ENCODE measurements at places on chromosomes 4 and X.
A peak's percentile ranks its signal among the peaks of the same experiment; 100 is the strongest.

- DNase-seq = no peak
These were observed 307.7 kb downstream of the GPM6A start for GRCh38 chr4:175504318-175504717.

DNA sequence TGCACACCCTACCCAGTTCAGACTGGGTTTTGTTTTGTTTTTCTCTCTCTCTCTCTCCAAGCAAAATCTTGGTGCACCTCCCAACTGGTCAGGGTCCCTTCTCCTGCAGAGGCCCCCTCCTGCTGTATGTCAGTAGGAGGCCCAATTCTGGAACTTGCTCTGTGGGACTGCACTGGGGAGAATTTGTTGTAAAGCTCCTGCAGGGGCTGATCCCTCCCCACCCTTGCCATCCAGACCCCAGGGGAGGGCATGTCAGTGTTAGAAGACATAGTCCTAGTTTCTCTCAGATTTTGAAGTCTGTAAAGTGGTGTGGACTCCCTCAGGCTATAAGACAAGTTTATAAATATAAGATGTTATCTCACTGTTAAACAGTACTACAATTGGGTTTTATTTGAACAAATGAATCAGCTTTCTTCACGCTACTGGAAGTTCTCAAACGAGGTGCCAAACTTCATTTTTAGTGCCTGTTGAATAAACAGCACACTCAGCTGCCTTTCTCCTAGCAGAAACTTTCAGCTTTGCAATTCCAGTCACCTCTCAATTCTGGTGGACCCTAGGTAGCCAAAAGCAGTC is 88.6 kb upstream of the FRMPD3 start:
- DNase-seq = no peak

- no peak for DNase-seq
These were observed 98.6 kb downstream of the HUWE1 start for GRCh38 chrX:53587795-53588420.

DNA sequence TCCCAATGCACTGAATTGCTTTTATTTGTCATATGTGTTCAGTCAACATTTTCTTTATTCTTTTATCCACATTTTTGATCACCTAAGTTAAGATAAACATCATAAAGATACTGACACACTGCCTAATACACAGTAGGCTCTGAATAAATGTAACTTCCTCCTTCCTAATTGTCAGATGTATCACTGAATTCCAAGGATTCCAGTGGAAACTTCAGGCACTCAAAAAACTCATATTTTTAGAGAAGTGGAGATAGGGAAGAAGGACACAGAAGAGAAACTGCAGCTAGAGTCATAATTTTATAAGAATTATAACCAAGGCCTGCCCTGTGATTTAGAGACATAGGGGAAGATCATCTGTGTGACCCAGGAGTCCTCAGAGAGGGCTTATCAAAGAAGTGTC is 753.3 kb downstream of the ADGRL3 start:
- DNase-seq = no peak

GRCh38 chr4:8155048-8155447 is 3.6 kb downstream of the ABLIM2 start:
- no peak for DNase-seq

DNA sequence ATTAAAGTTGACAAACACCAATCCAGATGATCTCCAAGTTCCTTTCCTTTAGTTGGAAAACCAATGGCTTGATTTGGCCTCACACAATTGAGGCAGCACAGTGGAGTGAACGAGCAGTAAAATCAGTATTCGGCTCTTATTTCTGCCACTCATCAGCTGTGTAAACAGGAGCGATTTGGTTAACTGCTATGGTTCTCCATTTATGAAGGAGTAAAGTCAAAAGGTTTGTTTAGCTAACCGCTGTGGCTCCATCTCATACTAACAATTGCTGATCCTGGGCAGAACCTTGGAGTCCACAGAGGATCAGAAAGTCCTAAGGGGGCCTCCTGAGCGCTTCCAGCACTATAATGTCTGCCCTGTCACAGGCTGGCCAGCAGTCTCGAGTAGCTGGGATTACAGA is 54.5 kb upstream of the EXOC1L start:
- no peak for DNase-seq

GRCh38 chr4:164550989-164551712 is 202.8 kb upstream of the SMIM31 start:
- no peak for DNase-seq

DNA sequence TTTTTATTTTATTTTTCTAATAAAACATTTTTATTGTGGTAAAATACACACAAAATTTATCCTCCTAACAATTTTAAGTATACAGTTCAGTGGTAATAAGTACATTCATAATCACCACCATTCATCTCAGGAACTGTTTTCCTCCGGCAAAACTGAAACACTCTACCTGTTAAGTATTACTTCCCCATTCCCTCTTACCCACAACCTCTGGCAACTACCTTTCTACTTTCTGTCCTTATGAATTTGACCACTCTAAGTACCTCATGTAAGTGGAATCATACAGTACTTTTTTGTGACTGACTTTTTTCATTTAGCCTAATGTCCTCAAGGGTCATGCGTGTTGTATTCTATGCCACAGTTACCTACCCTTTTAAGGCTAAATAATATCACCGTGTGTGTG is 21.1 kb upstream of the HSFX4 start:
- DNase-seq = no peak

DNA sequence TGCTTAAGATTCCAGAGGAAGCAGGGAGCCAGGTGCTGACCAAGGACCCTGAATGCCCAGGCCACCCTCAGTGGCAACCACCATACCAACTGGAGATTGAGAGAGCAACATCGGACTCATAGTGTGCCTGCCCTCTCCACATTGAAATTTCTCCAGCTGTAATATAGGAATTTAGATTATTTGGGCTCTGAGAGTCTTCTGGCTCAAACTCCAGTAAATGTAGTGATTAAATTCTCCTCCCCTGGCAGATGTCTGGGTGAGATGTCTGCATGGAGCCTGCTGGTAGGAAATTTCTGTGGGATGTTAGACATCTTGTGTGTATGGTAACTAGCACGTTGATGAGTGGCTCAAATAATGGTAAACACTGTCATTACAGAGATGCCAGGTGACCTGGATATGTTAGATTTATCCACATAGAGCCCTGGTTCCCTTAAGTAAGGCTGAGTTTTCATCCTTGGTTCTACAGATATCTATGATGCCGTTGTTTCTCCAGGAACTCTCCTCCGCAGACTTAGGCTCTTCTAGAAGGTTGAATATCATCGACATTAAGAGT is 70.6 kb downstream of the CLNK start:
- DNase-seq = no peak

DNA sequence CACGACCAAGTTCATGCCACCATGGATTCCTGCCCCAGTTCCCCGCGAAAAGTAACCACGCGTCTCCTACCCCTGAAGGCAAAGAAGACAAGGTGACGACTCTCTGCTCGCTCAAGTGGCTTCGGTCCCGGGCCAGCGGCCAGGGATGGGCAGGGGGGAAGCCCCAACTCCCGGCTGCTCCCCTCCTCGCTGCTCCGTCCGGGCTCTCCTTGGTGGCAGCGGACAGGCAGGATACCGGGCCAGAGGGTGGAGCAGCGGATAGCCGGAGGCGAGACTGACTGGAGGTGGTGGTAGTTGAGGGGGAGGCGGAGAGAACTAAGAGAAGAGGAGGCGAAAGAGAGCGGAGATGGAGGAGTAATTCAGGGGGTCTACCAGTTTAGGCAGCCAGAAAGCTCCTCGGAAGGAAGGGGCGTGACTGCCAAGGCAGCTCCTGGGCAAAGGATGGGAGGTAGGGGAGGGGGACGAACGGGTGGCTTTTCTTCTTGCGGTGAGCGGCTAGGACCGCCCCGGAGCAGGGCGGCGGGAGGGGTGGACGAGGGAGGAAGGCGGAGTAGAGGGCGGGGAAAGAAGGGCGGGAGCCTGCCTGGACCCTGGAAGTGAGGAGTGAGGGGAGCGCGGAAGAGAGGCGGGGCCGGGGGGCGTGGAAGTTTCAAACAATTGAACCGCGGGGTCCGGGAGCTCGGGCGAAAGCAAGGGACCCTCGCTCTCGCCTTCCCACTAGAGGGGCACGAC is at the start of gene AMOT:
Gene AMOT, minus strand, starts transcription at position 450 of the 732 bp plus-strand sequence. CDS start 17,705 bp downstream, outside the sequence.
- DNase-seq = peak; percentile 93

GRCh38 chrX:110966839-110967238 is 129.2 kb upstream of the PAK3 start:
- no peak for DNase-seq

DNA sequence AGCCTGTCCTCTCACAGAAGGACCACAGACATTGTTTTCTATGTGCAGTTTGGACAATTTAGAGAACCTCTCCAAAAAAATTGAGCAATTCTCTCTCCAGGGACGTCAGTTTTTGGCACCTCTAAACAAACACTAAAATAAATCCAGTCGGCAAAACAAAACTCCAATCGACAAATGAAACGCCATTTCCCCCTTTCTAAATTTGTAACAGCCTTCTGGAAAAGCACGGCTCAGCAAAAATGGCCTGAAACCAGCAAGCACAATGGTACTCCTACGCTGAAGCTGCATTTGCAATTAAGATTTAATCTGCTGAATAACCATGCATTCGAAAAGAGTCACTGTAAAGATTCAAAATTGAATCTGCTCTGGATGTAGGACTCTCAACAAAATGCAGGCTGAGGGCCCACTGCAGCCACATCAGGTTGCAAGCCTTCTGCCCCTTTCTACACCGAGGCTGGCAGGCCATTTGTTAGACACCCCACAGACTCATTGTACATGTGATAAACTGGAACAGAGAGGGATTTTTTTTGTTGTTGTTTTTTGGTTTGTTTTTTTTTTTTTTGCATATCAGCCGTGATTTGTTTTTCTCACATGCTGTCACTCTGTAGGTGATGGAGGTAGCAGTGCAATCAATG is 79.9 kb upstream of the MAP3K15 start:
- peak; percentile 1 for DNase-seq

DNA sequence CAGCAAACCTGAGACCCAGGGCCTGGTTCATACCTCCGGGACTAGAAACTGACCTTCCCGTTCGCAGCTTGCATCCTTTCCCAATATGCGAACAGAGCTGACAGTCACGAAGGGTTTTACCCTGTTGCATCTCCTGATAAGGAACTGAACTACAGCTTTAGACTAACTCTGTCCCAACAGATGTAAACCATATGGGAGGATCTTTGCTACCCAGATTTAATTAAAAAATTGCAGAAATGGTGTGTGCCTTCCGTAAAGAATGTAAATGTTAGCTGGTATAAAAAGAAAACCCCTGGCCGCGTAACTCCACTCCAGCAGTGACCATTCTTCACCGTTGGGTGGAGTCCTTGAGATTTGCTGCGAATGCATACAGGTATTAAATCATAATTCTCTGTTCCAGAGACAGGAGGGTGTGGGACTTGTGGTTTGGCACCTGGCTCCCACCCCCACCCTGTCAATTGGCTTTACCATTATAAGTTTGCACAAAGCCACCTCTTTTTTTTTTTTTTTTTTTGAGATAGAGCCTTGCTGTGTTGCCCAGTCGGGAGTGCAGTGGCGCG is 40.6 kb upstream of the SORCS2 start:
- DNase-seq = no peak

- no peak for DNase-seq
These were observed 260.2 kb downstream of the UNC5C start for GRCh38 chr4:95288552-95288951.

- peak; percentile 14 for DNase-seq
These were observed 3.2 kb downstream of the CXorf38 start for GRCh38 chrX:40644176-40644575.
